ENCODE measurements at places on chromosomes 5 and 9.

DNA sequence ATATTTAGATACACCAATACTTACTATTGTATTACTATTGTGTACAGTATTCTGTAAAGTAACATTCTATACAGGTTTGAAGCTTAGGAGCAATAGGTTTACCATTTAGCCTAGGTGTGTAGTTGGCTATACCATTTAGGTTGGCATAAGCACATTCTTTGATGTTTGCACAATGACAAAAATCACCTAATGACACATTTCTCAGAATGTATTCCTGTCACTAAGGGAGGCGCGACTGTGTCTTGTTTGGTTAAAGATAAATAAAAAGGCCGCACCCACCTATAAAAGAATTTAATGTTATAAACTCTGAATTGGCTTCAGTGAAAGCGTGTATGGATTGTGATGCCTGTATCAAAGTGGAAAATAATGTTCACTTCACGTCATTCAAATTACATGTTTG, 1815.4 kb upstream of the CDH6 start:
- no peak for DNase-seq

- DNase-seq: no peak
These were observed 524.5 kb downstream of the TMEM38B start for GRCh38 chr9:106218854-106219253.

GRCh38 chr5:13558408-13558807, 386.1 kb downstream of the DNAH5 start:
- DNase-seq: no peak

DNA sequence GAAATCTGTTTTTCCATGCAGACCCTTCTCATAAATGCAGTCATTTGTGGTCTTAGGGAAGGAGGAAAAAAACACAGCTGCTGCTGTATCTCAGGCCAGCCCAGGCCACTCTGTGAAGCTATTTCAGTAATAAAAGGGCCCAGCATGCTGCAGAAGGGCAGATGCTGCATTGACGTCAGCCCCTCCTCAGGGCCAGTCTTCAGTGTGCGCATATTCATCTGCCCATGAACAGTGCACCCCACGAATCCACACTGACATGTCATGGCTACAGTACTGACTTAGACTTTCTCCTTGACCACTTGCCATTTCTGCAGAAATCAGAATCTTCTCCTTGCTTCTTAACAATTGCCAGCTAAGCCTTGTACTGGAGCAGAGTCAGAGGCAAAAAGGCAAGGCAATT, 304.7 kb downstream of the GABRG2 start:
- no peak for DNase-seq

GRCh38 chr9:114513959-114514267, 8.6 kb upstream of the WHRN start:
- DNase-seq: no peak

GRCh38 chr5:172603251-172603806, 37.7 kb upstream of the NEURL1B start:
- no peak for DNase-seq

- no peak for DNase-seq
These were observed 2076.0 kb upstream of the CDH9 start for GRCh38 chr5:29114331-29114768.

- DNase-seq: peak; percentile 41
These were observed 28.2 kb downstream of the C9orf152 start for GRCh38 chr9:110179734-110180133.

GRCh38 chr9:128684065-128684324, 5.0 kb upstream of the SET start:
- DNase-seq: no peak

DNA sequence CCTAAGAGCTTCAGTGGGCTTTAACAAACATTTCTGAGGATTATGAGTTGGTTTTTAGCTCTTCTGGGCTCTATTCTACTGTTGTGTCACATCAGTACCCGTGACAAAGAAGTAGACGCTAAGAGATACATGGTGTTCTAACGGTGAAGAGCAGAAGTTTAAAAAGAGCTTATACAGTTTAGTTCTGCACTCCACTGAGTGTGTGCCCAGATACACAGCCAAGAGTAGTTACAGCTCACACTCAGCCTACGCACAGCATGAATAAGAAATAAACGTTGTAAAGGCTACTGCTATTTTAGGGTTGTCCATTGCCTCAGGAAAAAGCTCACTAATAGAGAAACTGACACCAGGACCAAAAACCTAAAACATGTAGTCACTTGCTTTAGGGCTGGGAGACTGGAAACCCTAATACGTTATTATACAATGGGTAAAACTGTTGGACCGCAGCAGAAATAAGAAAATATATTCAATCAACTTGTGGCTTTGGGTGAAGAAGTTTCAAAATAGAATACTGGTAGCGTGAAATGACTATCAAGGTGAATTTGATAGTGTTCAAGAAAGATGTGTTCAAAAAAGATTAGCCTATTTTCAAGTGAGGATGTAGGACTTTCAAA, 34.7 kb downstream of the PSIP1 start:
- no peak for DNase-seq

DNA sequence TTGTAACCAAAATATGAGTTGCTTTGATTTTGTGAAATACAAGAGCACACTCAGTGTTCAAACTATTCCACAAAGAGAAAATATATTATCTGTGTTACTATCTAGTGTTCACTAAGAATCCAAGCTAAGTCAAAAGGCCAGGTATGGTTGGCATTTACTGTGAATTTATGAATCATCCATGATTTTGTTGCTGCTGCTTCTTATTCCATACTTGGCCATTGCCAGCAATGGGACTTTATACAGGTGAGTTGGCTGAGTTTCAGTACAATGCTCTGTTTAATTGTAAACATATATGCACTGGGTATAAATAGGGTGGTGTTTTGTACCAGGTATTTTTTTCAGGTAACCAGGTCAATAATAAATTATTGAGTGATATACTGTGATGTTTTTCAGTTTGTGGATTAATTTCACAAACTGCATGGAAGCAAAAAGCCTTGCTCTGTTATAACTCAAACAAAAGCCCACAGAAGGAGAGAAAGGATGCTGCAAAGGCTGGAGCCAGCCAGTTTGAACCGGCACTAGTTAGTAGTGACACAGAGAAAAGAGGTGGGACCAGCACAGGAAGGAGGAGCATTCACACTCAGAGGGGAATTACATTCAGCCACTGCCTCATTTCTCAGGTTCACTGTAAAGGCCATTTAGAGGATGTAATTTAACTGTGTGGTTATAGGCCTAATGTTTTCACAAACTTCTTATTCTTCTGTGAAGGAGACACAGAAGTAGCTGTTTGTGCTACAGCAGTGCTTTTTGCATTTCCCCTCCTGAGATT, 381.8 kb downstream of the ADGRV1 start:
- no peak for DNase-seq

GRCh38 chr9:19629488-19629887, 159.3 kb downstream of the SLC24A2 start:
- DNase-seq: no peak

- DNase-seq: no peak
These were observed 5.3 kb upstream of the SLC25A48 start for GRCh38 chr5:135829179-135829578.

DNA sequence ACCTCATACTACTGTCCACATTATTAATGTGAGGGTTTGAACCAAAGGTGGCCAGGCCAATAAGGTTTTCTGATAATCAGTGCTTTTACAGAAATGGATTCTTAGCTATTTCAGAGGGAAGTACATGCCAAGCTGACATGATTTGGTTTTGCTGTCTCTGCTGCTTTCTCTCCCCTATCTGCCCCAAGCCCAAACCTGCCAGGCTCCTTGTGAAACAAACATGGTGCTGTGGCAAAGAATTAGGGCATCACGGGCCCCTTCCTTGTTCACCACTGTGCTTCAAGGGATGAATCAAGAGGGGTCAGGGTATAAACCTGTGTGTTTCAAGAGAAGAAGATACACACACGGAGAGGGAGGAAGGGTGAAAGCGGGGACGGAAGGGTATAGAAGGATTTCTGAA, 41.3 kb upstream of the SMU1 start:
- DNase-seq: no peak

- DNase-seq: no peak
These were observed 177.7 kb downstream of the PAM start for GRCh38 chr5:102932781-102933180.

- peak; percentile 49 for DNase-seq
These were observed 221.6 kb downstream of the MAT2B start for GRCh38 chr5:163727028-163727427.

DNA sequence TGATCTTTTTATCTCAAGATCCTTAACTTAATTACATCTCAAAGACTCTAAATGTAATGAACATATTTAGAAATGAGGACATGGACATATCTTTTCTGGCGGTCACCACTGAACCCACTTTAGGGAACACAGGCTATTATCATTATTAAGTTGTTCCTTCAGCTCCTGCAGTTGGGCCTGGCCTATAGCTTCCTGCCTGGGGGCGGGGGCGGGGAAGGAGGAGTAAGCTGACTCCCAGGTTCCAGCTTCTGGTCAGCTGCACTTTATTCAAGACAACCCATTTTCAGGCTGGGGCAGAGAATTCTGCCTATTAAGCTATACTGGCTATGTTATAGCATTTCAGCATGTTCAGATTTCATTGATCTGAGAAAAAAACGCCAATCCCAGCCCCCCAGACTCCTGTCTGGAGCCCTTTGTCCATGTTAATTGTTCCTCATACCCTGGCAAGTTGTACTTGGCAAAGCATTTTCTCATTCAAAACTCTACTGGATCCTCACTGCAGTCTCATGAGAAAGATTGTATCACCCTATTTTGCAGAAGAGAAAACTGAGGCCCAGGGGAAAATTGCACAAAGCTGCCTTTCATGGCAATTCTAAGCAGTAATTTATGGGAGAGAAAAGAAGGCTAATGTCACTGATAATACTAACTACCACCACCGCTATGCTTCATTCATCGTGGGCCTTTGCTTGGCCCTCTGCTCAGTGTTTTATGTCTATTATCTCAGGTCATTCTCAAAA, 25.1 kb downstream of the COL15A1 start:
- DNase-seq: no peak

GRCh38 chr5:73495772-73496335, 2.4 kb upstream of the BTF3 start:
- no peak for DNase-seq

GRCh38 chr5:6749026-6749716, 35.9 kb downstream of the TENT4A start:
- no peak for DNase-seq

DNA sequence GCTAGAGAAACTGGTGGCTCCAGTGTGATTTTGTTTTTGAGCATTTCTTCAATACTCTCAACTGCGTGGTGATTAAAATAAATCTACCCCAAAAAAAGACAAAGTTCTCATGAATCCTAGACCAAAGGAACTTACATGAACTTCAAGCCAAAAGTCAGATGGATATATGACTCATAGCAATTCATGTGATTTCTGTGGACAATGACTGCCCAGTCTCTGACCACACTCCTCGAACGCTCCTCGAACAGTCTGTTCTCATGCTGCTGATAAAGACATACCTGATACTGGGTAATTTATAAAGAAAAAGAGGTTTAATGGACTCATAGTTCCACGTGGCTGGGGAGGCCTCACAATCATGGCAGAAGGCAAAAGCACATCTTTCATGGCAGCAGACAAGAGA, 46.4 kb upstream of the CEP78 start:
- no peak for DNase-seq

DNA sequence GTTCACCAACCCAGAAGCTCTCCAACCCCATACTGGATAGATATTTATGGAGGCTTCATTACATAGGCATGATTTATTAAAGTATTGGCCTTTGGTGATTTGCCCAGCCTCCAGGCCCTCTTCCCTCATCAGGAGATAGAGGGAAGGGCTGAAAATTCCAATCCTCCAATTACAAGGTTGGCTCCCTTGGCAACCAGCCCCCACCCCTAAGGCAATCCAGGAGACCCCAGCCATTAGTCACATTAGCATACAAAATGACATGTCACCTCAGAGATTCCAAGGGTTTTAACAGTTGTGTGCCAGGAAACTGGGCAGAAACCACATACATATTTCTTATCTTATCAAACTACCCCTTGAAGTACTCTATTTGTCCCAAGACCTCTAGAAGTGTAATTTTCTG, 210.0 kb downstream of the HINT1 start:
- DNase-seq: no peak

DNA sequence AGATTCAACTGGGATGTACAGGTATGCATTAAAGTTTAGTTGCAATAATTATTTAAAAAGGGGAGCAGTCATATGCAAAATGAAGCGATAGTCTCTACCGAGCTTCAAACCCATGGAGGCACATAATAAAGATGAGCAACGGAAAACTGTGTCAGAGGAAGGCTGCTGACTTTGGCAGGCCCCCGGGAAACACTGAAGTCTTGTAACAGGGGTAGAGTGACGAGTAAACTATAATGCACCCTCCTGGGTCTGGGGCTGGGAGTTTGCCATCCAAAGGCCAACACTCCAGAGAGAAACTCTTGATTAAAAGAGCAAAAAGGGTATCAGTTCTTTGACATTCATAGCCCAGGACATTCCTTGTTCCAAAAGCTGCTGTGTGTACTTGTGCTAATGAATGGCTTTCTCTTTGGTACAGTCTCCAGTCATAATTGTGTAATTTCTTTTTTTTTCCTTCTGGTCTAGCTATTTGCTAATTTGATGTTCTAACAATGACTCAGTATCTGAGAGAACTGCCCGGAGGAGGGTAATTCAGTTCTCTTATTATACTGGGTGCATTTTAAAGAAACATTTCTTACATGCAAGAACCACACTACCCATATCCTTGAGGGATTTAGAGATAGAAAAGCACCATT, 59.2 kb downstream of the TNC start:
- DNase-seq: no peak

DNA sequence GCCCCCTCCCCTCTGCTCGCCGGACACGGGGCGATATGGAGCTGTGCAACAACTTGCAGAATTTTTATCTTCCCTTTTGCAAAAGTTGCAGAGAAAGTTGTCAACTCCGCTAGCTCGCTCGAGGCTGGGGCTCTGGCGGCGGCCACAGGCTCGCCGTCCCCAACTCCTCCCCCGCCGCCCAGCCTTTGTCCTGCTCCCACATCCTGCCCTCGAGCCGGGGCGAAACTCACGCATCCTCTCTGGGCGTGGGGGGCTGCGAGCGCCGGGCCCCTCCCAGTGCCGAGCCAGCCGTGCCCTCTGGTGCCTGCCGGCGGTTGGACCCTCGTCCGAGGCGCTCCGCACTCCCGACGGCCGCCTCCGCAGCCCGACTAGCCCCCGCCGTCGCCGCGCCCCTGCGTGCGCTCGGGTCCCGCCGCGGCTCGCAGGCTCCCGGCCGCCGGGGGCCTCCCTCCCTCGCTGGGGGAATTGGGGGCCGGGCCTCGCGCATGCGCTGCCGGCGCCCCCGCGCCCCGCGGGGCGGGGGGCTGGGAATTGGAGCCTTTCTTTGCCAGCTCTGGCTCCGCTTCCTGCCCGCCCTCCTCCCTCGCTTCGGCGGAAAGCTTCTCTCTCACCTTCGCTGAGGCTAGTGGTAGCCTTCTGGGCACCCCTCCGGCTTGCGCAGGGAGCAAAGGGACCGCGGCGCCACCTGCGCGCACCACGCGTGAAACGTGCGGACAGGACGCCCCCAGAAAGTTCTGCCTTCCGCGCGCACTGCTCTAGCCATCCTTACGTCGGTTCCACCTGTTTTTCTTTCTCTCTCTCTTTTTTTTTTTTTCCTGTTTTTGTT, at the start of gene CCNJL:
Gene CCNJL (minus strand): TSS at position 431 of the 826 bp plus-strand sequence. CDS start 641 bp downstream, outside the sequence.
- no peak for DNase-seq

- peak; percentile 51 for DNase-seq
These were observed 2.2 kb downstream of the GABRB2 start for GRCh38 chr5:161544350-161544765.

GRCh38 chr9:101508211-101508610, 25.4 kb upstream of the RNF20 start:
- no peak for DNase-seq

Data from AML-193 (cell line).